ENCODE measurements at places on chromosomes 16 and 17. TPM values are rescaled to one million over a fixed set of nuclear protein-coding genes. Genes with fewer than 3 reads are reported as not detected.

TP53TG3F gene
- not detected for total RNA-seq

CES4A gene
- total RNA-seq: 22.5 TPM

SLC47A1 gene
- total RNA-seq: 47.3 TPM

INCA1 gene
- 2.0 TPM for total RNA-seq

PRR35 gene
- 0.06 TPM for total RNA-seq

SLC38A8 gene
- 1.4 TPM for total RNA-seq

AOC3 gene
- total RNA-seq: 6.2 TPM

Data from spinal cord (tissue), 10 donors.